ENCODE measurements at places on chromosomes 12 and 14.
A peak's percentile ranks its signal among the peaks of the same experiment; 100 is the strongest.

GRCh38 chr14:71478542-71478941, 453.7 kb upstream of the RGS6 start:
- DNase-seq: peak; percentile 37

GRCh38 chr12:2248087-2248900, 195.5 kb downstream of the CACNA1C start:
- DNase-seq: peak; percentile 36

GRCh38 chr14:38789805-38790204, 313.2 kb downstream of the SEC23A start:
- no peak for DNase-seq

GRCh38 chr14:104239185-104239775, 100.9 kb downstream of the KIF26A start:
- no peak for DNase-seq

DNA sequence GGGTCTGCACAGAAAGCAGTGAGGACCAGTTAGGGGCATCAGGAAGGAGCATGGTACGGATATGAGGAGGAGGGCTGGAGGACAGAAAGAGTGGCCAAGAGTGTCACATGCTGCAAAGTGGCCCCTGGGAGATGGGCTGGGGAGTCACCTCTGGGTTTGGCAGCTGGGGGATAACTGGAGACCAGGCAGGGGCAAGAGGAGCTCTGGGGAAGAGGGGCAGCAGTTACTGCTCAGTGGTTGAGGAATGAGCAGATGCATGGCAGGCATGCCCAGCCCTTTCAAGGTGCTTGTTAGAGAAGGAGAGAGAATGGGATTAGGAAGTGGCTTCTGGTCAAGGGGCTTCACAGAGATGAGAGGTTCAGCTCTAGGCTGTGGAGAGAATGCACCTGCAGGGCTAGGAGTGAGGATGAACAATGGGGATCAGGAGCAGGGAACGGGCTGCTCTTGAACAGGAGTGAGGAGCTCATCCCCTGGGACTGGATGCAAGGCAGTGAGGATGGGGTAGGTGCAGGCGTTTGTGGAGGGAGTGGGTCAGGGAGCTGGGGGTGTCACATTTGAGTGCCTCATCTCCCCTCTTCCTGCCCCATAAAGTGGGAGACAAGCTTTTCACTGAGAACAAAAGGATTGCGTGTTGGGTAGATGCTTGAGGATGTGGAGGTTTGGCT, 127.5 kb downstream of the PAPOLA start:
- DNase-seq: no peak

- DNase-seq: no peak
Observed at GRCh38 chr14:91244501-91244901, at the start of gene GPR68. Gene GPR68 (minus strand): TSS chr14:91244704. CDS start chr14:91235050, 9,654 bp downstream.

GRCh38 chr12:12441843-12442461, 85.1 kb downstream of the BORCS5 start:
- peak; percentile 33 for DNase-seq

DNA sequence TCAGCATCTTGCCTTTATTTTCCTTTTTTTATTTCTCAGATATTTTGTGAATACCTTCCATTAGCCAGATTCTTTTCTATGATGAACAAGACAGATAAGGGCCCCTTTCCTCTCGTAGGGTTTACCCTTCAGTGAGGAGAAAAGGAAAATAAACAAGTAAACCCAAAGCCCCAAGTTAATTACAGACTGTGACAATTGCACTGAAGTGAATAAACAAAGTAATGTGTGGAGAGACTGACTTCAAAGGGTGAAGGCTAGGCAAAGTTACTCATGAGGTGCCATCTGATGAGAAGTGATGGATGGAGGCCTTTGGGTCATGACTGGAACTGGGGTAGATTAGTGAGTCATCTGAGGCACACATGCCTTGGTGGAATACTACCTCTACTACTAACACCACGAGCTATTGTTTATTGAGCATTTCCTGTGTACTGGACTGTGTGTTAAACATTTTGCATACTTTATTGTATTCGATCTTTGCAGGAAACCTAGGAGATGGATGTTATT, 143.4 kb upstream of the PRICKLE1 start:
- DNase-seq: no peak

DNA sequence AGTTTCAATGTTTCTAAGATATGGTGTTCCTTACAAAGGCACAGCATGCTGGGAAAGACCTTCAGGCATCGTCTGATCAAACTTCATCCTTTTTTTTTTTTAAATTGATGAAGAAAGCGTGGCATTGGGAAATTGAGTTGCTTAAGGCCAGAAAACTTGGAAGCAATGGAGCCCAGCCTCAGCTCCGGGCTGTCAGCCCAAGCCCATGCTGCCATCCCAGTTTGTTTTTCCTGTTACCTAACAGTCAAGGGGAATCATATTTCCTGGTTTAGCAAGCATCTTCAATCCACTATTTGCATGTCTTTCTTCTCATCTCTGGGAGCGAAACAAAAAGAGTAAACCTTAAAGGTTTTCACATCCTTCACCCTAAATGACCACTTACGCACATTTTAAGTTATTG, 200.2 kb downstream of the CHST11 start:
- no peak for DNase-seq

GRCh38 chr12:53696655-53697331, 20.9 kb upstream of the ATP5MC2 start:
- no peak for DNase-seq

- no peak for DNase-seq
Observed at GRCh38 chr12:42163913-42164312, 19.2 kb upstream of the GXYLT1 start.

DNA sequence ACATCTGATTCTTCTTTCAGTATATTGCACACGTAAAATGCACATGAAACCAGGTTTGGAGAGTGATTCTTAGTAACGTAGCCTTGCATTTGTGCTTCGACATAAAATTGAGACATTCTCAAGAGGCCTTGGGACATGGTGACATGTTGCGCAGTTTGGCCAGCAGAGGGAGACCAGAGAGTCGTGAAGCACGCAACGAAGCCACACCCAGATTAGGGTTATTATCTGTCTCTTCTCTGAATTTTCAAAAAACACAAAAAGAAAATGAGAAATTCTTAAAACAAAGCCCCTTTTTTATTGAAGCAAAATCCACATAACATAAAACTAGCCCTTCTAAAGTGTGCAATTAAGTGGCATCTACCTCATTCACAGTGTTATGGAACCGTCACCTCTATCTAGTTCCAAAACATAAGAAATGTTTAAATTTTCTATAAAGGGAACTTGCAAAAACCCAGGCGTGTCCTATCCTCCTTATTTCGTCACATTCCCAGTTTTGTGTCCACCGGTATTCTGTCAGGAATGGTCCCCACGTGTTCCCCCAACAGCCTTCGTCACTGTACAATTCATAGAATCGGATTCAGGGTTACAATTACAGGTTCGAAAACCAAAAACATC, 108.8 kb upstream of the ATF7IP start:
- no peak for DNase-seq

- no peak for DNase-seq
Observed at GRCh38 chr12:12786351-12786705, 869 bp downstream of the APOLD1 start.

DNA sequence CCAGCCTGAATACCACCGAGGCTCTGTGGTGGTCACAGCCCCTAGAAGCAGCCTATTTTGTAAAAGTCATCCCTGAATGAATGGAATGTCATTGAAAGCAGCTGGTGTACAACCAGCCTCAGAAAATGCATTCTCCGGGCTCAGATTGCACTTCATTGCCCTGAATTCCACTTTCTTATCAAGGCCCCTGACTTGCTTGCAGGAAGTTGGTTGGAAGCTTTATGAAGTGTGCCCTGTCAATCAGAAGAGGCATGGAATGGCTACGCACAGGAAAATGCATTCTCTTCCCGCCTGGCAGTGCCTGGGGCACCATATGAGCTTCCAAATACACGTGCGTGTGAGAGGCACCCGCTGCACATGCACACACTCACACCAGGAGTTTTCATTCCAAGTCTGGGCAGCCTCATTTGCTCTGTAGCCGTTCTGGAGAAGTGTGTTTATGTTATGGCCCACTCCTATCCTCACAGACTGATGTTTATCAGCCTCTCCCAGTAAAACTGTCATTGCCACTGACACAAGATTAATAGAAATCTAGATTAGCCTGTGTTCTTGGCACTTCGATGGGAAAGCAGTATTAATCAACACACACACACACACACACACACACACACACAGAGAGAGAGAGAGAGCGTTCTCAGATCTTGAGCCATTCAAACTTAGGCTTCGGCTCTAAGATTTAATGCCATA, 63.9 kb downstream of the NUAK1 start:
- DNase-seq: no peak

GRCh38 chr12:22530-23201, 43.9 kb upstream of the IQSEC3 start:
- DNase-seq: no peak

- DNase-seq: no peak
Observed at GRCh38 chr14:77979666-77980351, 179.9 kb downstream of the ADCK1 start.

DNA sequence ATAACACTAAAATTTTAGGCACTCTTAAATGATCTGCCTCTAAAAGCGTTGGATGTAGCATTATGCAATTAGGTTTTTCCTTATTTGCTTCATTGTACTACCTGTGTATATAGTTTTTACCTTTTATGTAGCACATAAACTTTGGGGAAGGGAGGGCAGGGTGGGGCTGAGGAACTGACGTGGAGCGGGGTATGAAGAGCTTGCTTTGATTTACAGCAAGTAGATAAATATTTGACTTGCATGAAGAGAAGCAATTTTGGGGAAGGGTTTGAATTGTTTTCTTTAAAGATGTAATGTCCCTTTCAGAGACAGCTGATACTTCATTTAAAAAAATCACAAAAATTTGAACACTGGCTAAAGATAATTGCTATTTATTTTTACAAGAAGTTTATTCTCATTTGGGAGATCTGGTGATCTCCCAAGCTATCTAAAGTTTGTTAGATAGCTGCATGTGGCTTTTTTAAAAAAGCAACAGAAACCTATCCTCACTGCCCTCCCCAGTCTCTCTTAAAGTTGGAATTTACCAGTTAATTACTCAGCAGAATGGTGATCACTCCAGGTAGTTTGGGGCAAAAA, 4.1 kb downstream of the CDKN1B start:
- DNase-seq: no peak

DNA sequence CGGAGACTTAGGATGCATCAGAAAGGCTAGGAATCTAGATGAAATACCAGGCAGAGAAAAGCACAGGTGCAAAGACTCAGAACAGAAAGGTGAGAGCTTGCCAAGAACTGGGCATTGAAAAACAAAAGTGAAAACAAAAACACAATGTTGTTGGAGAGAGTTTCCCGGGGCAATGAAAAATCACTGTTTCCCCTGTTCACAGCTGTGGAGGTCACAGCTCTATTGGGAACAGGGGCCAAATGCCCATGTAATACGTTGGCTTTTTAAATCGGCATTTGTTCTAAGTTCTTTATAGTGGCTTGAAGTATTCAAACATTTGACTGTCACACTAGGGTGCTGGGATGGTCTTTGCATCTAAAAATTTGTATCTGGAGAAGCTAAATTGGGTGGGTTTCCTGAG, 108.3 kb downstream of the SLC15A4 start:
- no peak for DNase-seq

GRCh38 chr12:120996133-120996746, 17.9 kb downstream of the HNF1A start:
- no peak for DNase-seq

GRCh38 chr12:105961821-105962671, 176.7 kb downstream of the NUAK1 start:
- DNase-seq: no peak

GRCh38 chr14:73189651-73190050, 47.7 kb upstream of the PAPLN start:
- DNase-seq: no peak

- DNase-seq: no peak
Observed at GRCh38 chr12:102955926-102956737, 1.3 kb upstream of the ASCL1 start.

- DNase-seq: no peak
Observed at GRCh38 chr14:57061009-57061711, 207.5 kb downstream of the EXOC5 start.

DNA sequence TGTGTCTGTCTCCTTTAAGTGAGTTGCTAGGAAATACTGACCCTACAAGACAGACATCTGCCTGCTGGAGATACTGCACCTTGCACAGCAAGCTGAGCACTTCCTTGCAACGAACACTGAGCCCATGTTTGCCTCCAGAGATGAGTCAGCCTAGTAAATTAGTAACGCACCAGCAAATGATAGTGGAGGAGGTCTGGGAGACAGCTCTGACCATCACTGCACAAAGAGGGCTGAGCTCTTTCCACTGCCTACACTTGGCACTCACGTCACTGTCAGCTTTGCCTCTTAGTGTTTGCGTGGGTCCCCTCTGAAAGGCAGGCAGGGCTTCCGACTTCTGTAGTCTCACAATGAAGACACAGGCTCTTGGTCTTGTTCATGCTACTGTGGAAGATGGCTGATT, 109.0 kb downstream of the APAF1 start:
- peak; percentile 72 for DNase-seq

- DNase-seq: peak; percentile 9
Observed at GRCh38 chr14:39383026-39383660, 49.1 kb downstream of the FBXO33 start.

DNA sequence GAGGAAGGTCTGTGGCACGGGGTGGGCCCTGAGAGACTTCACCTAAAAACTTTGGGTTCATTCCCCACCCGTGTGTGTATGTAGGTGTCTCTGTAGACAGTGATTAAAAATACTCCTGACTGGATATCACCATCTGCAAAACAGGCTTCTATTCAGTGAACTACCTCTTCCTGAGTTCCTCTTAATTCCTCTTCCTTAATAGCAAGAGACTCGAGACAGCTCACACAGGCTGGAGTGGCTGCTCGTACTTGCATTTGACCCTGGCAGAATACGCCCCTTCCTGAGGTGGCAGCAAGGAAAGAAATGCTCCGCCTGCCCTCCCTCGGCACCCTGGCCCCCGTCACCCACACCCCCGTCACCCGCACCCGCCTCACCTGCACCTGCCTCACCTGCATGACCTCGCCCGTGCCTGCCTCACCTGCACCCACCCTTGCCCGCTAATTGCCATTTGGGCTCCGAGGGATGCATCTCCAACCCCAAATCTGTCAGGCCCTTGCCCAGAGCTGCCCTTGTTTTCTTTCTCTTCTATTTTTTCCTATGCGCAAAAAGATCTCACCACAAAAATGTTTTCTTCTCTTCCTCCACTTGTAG, 90.0 kb downstream of the FBXL14 start:
- no peak for DNase-seq

- no peak for DNase-seq
Observed at GRCh38 chr12:70659077-70659606, 21.9 kb upstream of the PTPRB start.

DNA sequence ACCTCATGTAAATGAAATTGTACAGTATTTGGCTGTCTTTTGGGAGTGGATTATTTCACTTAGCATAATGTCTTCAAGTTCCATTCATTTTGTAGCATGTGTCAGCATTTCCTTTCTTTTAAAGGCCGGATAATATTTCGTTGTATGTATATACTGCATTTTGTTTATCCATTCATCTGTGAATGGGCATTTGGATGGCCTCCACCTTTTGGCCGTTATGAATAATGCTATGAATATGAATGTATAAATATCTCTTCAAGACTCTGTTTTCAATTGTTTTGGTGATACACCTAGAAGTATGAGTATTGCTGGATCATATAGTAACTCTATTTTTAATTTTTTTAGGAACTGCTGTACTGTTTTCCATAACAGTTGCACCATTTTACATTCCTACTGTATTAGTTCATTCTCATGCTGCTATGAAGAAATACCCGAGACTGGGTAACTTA, 164.9 kb downstream of the DYRK2 start:
- DNase-seq: no peak

GRCh38 chr14:50212726-50213125, 18.7 kb downstream of the SOS2 start:
- no peak for DNase-seq
